Esophagus muscularis mucosa (tissue), 4 donors: ENCODE measurements at places on chromosomes 16 and 17. TPM values are rescaled to one million over a fixed set of nuclear protein-coding genes. Genes with fewer than 3 reads are reported as not detected.

DNA sequence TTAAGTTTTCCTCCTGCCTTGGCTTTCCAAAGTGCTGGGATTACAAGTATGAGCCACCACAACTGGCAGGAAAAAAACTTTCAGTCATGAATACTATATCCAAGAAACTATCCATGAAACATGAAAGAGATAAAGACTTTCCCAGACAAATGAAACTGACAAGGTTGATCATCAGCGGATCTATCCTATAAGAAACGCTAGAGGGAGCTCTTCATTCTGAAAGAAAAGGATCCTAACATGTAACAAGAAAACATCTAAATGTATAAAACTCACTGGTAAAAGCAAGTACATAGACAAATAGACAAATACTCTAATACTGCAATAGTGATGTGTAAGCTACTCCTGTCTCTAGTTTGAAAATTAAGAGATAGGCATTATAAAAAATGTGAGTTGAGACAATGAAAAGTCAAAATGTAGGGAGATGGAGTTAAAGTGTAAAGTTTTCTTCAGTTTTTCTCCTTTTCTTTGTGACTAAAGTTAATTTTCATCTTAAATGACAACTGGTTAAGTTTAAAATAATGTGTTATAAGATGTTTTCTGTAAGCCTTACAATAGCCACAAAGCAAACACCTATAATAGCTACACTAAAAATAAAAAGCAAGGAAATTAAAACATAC, 79.6 kb upstream of the TEKT1 start:
- no peak for DNase-seq

DNA sequence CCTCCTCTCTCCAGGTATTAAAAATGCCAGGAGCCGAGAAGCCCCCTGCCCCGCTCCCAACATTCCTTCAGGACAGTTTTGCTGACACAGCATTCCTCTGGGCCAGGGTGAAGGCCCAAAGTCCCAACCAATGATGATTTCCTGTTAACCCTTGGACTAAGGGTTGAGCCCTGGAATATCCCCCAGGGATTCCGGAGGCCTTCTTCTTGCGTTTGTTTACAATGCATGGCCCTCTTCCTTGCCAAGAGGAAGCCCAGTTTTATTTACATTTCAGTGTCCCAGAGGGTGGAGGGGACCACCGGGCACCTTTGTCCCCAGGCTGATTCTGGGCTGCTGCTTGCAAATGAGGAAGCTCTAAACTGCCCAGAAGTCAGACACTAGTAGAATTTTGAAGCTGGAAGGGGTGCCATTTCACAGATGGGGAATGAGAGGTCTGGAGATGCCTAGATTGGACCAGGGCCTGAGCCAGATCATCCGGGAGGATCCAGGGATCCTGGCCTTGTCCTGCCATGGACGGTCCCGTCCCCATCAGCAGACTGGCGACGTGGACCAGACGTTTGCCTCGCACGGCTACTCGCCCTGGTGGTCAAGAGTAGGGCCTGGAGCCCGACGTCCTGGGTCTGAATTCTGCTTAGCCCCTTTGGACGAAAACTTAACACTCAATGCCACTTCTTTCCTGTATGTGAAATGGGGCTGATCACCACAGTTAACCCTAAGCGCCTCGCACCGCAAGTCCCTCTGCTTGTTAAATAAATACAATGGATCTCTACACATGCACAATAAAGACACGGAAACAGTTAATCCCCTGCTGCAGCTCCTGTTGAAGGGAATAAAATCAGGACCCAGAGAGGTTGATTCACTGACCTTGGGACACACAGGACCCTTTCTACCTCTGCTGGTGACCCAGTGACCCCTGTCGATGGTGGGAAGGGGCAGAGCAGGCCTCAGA, 55.6 kb upstream of the CIBAR2 start:
- no peak for DNase-seq

DNA sequence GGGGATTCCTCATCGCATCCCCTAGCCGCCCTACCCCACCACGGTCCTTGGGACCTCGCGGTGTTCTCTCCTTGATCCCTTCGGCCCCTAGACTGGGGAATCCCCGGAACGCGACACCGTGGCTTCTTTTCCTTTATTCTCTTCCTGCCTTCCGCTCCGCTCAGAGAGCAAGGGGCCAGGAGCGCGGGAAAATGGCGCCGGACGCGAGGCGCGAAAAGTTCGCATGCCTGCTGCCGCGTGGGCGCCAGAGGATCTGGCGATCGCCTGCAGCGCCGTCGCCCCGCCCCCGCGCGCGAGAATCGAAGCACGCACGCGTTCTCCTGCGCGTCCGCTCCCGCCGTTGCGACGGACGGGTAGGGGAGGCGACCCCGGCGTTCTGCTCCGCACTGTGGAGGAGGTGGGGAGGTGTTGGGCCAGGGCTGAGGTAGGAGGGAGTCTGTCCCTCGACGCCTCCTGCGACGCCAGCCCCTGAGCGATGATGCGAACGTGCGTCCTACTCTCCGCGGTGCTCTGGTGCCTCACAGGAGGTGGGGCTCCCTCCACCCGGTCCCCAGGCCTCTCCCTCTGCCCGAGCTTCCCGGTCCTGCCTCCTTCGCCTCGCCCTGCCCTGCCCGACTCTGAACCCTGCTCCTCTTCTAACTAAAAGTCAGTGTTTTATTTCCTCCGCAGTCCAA, at the start of gene ZPBP2:
Gene ZPBP2 (plus strand): TSS at position 323 of the 674 bp plus-strand sequence. CDS start 153 bp downstream, at position 476.
- DNase-seq, result no peak

CX3CL1 gene
- total RNA-seq, result 26.8 TPM
